Kidney epithelial cell (primary cell): ENCODE measurements at places on chromosomes 1 and 21.

DNA sequence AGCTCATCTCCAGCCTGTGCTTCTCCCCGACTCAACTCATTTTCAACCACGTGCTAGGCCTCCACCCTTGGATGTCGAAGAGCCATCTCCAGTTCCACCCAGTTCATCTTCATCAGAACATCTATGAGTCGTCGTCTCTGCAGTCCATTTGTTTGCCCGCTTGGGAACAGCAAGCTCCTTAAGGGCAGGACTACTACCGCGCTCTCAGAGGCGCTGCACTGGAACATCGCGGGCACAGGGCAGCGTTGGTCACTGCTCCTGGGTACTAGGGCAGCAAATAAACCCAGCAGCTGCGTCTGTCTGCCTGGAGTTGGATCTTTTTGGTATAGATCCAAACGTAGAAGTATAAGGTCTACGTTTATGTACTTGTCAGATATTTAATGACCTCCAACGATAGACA, 478 bp upstream of the PRDM2 start:
- no peak for DNase-seq

GRCh38 chr21:33293811-33294216, 27.6 kb downstream of the IL10RB start:
- DNase-seq, result no peak

DNA sequence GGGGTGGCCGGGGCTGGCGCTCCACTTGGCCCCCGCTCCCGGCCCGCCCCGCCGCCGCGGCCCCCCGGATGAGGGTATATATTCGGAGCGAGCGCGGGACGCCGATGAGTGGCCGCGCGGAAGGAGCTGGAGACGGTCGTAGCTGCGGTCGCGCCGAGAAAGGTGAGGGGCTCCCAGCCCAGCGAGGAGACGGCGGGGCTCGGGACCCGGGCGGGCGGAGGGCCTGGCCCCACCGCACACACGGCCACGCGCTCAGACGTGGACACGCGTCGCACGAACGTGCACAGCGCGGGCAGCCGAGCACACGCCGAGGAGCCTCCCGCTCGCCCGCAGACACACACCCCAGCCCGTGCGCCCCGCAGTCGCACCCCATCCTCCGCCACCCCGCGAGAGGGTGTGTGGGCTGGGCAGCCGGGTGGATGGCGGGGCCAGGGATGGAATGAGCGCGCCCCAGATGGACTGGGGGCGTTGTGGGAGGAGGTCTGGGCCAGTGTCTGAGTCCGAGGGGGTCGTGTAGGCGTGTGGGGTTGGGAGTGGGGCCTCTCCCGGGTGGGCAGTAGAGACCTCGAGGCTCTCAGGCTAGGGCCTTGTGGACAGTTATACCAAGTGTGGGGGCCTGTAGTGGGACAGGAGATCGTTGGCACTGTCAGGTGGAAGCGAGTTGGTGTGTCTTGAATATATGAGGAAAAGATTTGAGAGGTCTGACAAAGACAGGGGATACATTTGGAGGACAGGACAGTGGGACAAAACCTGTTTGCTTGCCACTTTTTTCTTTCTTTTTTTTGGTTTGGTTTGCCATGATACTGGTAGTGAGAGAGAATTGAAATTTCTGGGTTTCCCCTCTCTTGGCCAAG, at the start of gene UAP1:
TSS of gene UAP1 (plus strand) at position 107 of the 854 bp plus-strand sequence. CDS start 4,347 bp downstream, outside the sequence.
- no peak for DNase-seq

DNA sequence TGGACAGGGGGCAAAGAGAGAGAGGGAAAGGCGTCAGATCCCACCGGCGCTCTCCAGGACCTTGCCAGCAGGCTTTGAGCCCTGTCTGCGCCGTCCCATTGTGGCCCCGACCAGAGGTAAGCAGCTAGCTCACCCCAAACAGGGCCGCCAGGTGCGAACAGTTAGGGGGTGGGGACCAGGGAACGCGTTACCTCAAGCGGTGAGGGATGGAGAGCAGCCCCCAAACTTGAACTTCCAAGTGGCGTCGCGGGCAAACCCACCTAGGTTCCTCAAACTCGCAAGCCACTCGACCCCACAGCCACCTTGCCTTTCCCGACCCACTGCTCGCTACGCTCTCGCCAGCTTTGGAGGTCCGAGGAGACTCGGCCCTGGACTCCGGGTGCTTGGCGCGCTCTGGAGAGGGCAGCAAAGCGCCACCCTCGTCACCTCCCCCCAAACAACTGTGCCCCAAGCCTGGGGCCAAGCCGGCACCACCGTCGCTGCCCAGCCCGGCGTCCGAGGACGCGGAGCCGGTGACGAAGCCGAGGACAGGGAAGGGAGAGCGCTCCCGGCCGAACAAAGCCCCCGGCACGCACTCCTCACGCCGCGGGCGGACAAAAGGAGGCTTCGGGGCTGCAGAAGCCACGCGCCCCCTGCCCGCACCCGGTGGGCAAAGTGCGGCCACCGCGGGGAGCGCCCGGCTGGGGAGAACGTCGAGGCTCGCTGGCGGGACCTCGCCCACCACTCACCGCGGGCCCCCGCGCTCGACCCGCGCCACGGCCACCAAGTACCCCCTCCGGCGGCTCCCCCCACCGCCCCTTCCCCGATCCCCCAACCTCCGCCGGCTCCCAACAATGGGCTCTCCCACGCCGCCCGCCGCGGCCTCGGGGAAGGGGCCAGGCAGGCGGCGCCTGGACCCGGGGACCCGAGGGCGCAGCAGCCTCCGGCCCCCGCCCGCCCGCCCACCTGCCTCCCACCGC, 976 bp downstream of the SSBP3 start:
- no peak for DNase-seq

GRCh38 chr1:182974506-182975191, 21.7 kb upstream of the SHCBP1L start:
- no peak for DNase-seq

- no peak for DNase-seq
Measured at GRCh38 chr1:114428083-114428754, 82.8 kb downstream of the TRIM33 start.

DNA sequence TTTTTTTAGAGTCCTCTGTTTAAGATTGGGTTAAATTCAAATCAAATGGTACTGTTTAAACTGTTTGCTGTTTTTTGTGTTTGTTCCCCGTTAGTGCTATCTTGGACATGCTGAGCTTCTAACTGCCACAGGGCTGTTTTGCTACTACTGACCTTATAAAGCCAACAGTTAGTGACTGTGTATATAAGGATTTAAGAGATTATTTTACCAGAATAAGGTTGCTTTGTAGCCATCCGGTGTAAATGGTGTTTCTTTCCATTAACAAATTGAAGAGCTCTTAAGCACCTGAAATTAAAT, 37.0 kb downstream of the ZNF281 start:
- DNase-seq, result no peak

- no peak for DNase-seq
Measured at GRCh38 chr1:206931709-206932108, 10.0 kb upstream of the FCMR start.

GRCh38 chr1:112581586-112582192, 37.3 kb downstream of the ST7L start:
- no peak for DNase-seq

DNA sequence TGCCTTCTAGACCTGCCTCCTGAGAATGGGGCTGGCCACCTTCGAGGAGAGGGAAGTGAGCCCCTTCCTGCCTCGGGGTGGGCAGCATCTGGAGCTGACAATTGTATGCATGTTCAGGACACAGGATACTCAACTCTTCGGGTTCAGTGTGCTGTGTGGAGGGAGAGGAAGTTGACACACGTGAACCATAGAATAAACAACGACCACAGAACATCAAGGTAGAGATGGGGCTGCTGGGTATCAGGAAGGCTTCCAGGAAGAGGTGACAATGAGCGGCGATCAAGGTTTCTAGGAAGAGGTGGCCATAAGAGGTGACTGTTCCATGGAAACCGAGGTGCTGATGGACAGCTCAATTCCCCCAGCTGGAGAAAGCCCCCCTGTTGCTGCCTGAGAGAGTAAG, 22.0 kb downstream of the UBIAD1 start:
- DNase-seq, result no peak

GRCh38 chr1:30264672-30265025, 458.7 kb downstream of the MATN1 start:
- DNase-seq, result no peak
